ENCODE measurements at places on chromosomes 3 and 15.

DNA sequence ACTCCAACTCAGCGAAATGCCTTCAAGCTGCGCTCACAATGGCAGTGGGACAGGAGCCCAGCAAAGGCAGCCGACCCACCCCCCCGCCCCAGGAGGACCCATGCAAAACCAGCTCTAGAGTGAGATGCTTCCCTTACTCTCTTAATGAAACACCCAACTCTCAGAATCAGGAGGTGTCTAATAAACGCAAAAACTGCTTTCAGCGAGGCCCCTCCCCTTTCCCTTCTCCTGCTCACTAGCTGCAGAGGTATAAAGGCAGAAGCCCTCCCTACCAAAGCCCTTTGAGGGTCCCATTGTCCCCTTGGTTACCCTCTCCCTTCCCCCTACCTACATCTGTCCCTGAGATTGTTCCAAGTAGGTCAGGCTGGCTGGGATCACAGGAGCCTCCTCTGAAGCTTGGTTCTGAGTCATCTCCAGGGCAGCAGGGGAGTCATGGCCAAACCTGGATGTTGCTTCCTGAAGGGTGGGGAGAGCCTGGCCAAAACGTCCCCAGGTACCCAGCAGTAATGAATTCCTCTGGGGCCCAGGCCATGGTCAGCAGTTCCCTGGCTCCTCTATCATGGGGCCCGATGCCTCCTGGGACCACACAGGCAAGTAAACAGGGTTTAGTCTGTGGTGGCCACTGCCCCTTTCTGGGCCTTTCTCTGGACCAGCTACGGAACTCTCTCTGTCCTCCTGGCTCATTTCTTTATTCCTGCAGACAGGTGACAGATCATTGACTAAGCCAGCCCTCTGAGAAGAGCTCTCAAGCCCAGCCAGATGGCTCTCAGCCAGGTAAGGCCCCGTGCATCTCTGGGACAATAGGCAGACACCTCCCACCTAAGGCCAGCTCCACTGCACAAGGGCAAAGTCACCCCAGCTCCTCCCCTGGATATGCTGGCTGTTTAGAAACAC, 8.6 kb downstream of the KLHL25 start:
- DNase-seq: peak; percentile 36

DNA sequence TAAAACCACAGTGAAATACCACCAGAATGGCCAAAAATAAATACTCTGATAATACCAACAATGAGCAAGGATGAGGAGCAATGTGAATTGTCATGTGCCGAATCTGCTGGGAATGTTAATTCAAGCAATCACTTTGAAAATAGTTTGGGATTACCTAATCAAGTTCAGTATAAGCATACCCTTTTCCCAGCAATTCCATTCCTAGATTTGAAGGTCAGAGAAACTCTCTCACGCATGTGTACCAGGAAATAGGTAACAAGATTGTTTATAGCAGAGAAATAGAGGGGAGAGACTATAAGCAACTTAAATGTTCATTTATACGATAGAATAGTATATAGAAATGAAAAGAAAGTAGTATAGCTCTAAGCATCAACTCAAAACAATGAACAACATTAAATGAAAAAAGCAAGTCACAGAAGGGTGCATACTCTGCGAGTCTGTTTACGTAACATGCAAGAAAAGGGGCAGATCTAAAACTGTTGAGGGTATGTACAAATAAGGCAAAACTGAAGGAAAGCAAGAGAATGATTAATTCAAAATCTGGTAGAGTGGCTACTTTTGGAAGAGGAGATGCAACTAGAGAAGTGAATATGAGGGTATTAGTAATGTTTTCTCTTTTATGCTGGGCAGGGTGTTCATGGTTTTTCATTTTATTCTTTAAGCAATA, 27.4 kb downstream of the TMOD3 start:
- no peak for DNase-seq

DNA sequence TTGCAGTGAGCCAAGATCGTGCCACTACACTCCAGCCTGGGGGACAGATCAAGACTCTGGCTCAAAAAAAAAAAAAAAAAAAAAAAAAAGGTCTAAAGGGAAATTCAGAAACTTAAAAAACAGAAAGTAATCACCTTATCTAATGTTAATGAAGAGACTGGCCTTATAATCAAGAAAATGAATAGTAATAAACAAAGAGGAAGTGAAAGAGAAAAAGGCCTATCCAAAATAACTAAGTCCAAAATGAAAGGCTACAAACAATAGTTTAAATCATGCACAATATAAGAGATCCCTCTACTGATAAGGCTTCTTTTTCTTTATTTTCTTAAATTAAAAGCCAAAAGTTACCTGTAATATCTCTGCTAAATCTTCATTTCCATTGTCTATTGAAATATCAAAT, 37.1 kb upstream of the HDC start:
- no peak for DNase-seq

- DNase-seq: no peak
Observed at GRCh38 chr3:95508124-95508523, 1306.3 kb upstream of the EPHA6 start.

GRCh38 chr3:26191556-26191955, 401.7 kb downstream of the OXSM start:
- DNase-seq: no peak

DNA sequence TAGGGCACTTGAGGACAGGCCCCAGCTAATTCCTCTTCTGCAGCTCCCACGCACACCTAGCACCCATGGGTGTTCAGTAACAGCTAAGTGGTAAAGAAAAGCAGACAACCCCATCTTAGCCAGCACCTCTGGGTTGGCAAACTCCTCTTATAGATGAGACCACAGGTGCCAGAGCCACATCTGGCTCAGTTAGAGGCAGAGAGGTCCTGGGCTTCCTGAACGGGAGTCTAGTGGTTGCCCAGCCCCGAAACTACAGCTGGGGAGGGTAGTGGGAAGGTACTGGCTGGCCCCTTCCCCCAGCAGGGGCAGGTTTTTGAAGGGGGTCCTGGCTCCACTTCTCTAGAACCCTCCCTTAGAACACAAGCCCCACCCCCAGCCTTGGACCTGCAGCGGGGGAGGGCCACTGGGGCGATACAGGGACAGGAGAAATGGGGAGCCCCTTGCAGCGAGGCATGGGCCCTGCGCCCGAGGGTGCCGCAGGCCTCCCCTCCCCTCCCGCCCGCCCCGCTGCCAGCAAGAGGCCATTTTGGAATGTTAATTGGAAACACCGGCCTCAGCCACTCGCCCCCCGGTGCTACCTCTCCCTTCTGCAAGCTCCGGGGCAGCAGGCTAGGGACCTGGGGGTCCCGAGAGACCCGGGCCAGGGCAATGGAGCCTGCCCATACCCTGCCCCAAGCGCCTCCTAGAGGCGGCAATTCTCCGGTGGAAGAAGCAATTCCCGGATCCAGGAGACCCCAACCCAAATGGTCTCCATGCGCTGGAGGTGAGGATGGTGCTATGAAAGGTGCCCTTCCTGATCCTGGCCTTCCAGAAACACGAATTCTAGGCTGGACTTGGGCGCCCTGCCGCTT, 1.5 kb downstream of the DUSP7 start:
- no peak for DNase-seq

DNA sequence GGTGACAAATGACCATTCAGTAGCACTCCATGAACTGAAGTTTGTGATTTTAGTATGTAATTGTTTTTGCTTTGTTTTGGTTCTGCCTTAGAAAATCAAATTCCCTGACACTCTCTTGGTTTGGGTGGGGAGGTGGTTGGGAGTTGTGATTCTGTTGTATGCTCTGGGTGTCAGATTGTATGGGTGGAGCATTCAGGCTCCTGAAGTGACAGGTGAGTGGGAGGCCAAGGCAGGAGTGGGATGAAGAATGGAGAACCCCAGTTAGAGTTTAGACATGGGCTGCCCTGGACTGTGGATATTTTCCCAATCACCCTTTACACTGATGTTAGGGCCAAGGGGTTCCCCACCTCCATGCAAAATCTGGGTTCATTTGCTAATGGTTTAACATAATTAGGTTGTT, 83.6 kb downstream of the ARPP21 start:
- no peak for DNase-seq

- DNase-seq: no peak
Observed at GRCh38 chr3:164620423-164620822, 457.9 kb downstream of the SI start.

GRCh38 chr3:197241173-197241572, 57.2 kb downstream of the DLG1 start:
- DNase-seq: no peak

GRCh38 chr15:37050345-37050744, 50.0 kb downstream of the MEIS2 start:
- DNase-seq: no peak
